GM12878 (cell line): ENCODE measurements at places on chromosomes 3 and 15. TPM values are rescaled to one million over a fixed set of nuclear protein-coding genes. Genes with fewer than 3 reads are reported as not detected.

The ATXN7 gene
- 16.7 and 24.6 TPM in 2 replicates for total RNA-seq

The MESP2 gene
- not detected in 2 replicates for total RNA-seq

The FEZF2 gene
- total RNA-seq: not detected in 2 replicates

The EFL1 gene
- 21.0 and 23.1 TPM in 2 replicates for total RNA-seq

GRCh38 chr15:51904421-51904820 lies 67.2 kb downstream of the LEO1 start:
- H3K4me3 ChIP-seq: no peak overlapping the region
- no peak overlapping the region for H3K27ac ChIP-seq
- no peaks in the 10 kb centered on the region for H3K4me1 ChIP-seq
- no peaks in the 10 kb centered on the region for H3K27me3 ChIP-seq
- no peak for DNase-seq
- H3K36me3 ChIP-seq: peaks cover 24% of the 10 kb centered on the region

DNA sequence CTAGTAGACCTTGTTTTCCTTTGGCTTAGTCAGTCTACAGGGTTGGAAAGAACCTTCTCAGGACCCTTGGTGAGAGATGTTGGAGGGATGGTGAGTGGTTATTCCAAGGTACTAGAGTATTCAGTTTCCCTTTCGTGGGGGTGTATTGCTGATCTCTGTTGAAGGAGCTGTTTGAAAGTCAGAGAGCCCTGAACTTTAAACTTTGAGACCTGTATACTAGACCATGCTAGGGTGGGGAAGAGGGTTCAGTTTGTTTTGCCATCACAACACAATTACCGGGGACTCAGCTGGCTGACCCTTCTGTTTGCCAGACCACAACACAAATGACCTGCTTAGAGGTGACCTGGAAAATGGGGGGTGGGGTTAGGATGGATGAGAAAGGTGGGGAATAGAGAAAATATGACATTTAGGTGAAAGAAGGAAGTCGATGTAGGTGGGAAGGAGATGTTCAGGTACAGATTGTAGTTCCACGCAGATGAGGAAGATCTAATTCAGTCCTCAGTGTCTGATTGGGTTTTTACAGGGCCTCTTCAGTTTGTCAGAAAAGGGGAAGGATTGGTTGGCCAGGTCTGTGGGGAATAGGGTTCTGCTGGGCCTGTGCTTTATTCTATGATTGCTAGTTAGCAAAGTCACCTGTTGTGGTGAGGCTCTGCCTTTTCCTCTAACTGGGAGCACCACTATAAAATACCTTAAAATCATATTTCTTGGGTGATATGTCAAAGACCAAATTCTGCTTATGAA lies 6.8 kb downstream of the UBE2E2 start:
- no peaks in the 10 kb centered on the region; the same call in 1 of the 2 replicates for H3K36me3 ChIP-seq
- H3K27ac ChIP-seq: no peak overlapping the region
- no peak for DNase-seq
- no peaks in the 10 kb centered on the region for H3K27me3 ChIP-seq
- no peaks in the 10 kb centered on the region for H3K4me1 ChIP-seq

- no peak overlapping the region for H3K27ac ChIP-seq
- no peak overlapping the region for H3K4me3 ChIP-seq
- DNase-seq: no peak
- no peaks in the 10 kb centered on the region for H3K27me3 ChIP-seq
- H3K4me1 ChIP-seq: no peaks in the 10 kb centered on the region
These were observed 173.2 kb downstream of the ALCAM start for GRCh38 chr3:105539897-105540296.

DNA sequence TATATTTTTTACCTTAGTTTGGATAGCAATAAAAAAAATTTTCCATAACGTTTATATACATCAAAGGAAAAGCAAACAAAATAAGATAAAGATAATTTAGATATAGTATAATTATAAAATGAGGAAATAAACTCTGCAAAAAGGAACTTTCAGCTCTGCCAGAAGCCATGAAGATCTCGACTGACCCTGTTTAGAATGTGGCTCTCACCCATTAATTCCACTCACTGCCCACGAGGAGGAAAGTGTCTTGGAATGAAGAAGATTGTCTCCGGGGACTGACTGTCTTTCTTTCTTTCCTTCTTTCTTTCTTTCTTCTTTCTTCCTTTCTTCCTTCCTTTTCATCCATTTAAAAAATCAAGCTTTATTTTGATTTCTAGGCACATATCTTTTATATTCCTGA lies 20.1 kb upstream of the PRR20G start:
- H3K27ac ChIP-seq: no peak overlapping the region
- no peaks in the 10 kb centered on the region; the same call in 1 of the 2 replicates for H3K4me1 ChIP-seq
- no peak overlapping the region for H3K4me3 ChIP-seq
- no peaks in the 10 kb centered on the region for H3K27me3 ChIP-seq
- H3K36me3 ChIP-seq: no peaks in the 10 kb centered on the region

GRCh38 chr15:42065468-42065867 lies 28.9 kb downstream of the PLA2G4D start:
- no peaks in the 10 kb centered on the region for H3K27me3 ChIP-seq
- H3K36me3 ChIP-seq: no peaks in the 10 kb centered on the region
- no peak for DNase-seq
- peaks cover 10% of the 10 kb centered on the region for H3K4me1 ChIP-seq

- H3K4me1 ChIP-seq: peaks cover 16% of the 10 kb centered on the region
- no peaks in the 10 kb centered on the region for H3K36me3 ChIP-seq
- no peak overlapping the region for H3K4me3 ChIP-seq
- H3K27me3 ChIP-seq: no peaks in the 10 kb centered on the region
These were observed 92.7 kb downstream of the LRRC28 start for GRCh38 chr15:99343881-99344551.
